ENCODE measurements at places on chromosomes 5 and 9.

DNA sequence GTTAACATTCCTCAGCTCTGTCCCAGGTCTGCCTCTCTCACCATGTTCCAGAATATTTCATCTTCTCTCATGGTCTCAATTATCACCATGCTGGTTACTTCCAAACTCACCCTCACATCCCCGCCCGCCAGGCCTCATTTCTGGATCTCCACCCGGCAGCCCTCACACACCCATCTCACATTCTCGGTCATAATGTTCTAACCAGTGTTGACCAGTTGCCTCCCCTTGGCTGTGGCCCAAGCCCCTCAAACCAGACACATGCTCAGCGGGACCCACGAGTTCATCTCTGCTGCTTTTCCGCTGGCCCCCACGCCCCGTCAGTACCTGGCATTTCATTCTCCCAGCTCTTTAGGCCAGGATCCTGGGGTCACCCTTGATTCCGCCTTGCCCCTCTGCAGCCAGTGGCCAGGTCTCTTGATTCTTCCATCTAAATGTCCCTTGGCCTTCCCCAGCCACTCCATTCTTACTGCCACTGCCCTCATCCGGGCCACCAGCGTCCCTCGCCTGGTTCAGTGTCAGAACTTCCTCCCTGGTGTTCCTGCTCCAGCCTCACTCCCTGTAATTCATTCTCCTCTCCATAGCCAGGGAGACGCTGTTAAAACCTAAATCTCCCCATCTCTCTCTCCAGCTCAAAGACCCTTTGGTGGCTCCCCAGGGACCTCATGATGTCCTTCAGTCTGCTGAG lies 141.7 kb downstream of the MVB12B start:
- no peaks in the 10 kb centered on the region for H3K27me3 ChIP-seq
- DNase-seq: no peak
- H3K4me1 ChIP-seq: peaks cover 9% of the 10 kb centered on the region
- H3K36me3 ChIP-seq: no peaks in the 10 kb centered on the region

DNA sequence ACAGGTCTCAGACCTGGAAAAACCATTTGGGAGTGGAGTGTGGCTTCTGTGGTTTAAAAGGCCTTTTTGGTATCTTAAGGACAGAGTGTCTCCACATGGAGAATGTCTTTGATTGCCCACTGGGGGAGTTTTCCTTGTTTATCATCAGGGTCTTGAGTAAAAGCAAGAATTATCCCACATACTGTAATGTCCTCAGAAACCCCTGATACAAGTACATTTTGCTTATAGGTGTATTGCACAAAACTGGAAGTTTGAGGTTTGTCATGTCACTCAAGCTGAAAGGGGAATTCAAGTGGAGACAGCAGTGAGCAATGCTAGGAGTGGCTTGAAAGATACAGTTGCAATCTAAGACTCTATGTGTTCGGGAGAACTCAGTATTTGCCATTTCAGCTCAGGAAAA lies 62.7 kb upstream of the GRAMD2B start:
- no peaks in the 10 kb centered on the region for H3K4me1 ChIP-seq
- H3K36me3 ChIP-seq: no peaks in the 10 kb centered on the region
- no peak overlapping the region for H3K27ac ChIP-seq

- H3K27ac ChIP-seq: peak overlapping the region; percentile 74
- peaks cover 9% of the 10 kb centered on the region for H3K4me1 ChIP-seq
- H3K4me3 ChIP-seq: peak overlapping the region; percentile 20
- no peak for DNase-seq
- no peaks in the 10 kb centered on the region for H3K36me3 ChIP-seq
Observed at GRCh38 chr9:92534674-92535073, 1.1 kb downstream of the ECM2 start.

DNA sequence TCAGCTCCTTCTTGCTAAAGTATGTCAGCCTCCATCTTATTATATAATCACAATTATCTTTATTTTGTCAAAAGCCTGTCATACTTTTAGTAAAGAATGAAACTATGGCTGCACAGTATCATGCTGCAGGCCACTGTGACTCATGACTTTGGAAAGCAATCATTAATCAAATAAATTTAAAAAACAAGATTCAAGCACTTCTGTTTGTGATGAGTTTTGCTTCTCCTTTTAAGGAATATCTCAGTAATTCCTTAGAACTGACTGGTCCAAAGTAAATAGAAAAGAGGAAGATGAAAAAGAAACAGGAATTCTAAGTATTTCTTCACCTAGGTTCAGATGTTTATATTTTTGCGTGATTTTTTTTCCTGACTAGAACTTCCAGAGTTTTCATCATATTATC lies 83.1 kb downstream of the EDIL3 start:
- H3K27ac ChIP-seq: no peak overlapping the region
- no peaks in the 10 kb centered on the region for H3K36me3 ChIP-seq
- H3K4me1 ChIP-seq: no peaks in the 10 kb centered on the region
- H3K4me3 ChIP-seq: no peak overlapping the region
- H3K27me3 ChIP-seq: no peaks in the 10 kb centered on the region

DNA sequence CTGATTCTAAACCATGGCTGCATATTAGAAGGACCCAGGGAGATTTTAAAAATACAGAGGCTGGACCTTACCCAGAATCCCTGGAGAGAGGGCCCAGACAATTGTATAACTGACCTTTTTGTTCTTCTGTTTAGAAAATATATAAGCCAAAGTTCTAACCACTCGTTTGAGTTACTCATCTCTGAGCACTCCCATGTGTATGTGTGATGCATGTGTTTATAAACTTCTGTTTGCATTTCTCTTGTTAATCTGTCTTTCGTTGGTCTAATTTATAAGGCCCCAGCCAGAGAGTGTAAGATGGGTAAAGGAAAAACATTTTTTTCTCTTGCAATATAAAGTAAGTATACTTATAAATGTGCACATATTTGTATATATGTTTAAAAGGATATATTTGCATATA lies 443.9 kb downstream of the ZNF608 start:
- H3K4me3 ChIP-seq: no peak overlapping the region
- H3K27ac ChIP-seq: no peak overlapping the region
- no peaks in the 10 kb centered on the region for H3K36me3 ChIP-seq
- DNase-seq: no peak
- no peaks in the 10 kb centered on the region for H3K4me1 ChIP-seq

DNA sequence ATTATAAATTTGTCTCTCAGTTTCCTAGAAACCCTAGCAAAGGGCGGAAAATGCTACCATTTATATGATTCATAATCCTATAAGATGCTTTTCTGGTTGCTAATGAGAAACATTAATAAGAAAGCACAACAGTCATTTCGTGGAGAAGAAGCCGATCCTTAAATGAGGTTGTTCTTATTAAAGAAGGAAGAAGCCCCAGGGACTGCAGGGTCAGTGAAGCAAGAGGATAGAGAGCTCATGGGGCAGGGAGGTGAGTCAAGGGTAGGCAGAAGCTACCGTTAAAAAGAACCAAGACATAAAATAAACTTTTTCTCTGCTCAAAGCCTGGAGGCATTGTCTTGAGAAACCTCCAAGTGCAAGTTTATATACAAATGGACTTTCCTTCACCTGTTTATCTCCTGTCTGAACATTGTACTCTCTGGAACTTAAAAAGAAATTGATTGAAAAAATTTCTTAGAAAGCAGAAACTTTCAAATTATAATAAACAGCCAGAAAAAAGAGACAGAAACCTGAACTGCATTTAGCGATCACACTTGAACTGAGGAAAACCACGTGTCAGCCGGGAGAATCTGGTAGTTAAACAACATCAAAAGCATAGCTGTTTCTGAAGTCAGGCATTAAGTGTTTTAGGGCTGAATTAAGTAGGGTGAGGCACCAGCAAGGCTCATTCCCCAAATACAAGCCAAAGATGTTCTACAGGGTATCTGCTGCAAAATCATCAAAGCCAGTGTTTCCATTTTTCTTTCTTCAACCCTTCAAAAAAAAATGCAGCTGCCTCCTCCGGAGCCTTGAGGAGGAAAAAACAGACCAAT lies 21.9 kb downstream of the HTR4 start:
- no peak overlapping the region for H3K27ac ChIP-seq
- no peaks in the 10 kb centered on the region for H3K27me3 ChIP-seq
- H3K4me1 ChIP-seq: no peaks in the 10 kb centered on the region
- DNase-seq: no peak
- no peaks in the 10 kb centered on the region for H3K36me3 ChIP-seq

DNA sequence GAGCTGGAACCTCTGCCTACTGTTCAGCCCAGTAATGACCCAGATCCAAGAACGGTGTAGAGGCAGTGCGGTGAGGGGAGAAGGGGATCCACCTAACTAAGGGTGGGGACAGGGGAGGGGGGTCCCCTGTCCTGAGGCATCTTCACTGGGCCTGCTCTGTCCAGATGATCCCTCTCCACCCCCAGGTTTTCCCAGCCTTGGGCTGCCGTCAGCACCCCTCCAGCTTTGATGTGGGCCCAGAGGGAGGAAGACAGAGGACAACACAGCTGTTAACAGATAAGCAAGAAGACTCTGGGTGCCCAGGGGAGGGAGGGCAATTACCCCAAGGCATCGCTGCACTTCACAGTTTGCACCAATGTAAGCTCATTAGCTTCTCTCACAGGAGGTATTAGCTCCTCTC lies 19.3 kb downstream of the BICD2 start:
- H3K27ac ChIP-seq: no peak overlapping the region
- H3K4me3 ChIP-seq: no peak overlapping the region
- H3K4me1 ChIP-seq: peaks cover 79% of the 10 kb centered on the region
- H3K36me3 ChIP-seq: no peaks in the 10 kb centered on the region

DNA sequence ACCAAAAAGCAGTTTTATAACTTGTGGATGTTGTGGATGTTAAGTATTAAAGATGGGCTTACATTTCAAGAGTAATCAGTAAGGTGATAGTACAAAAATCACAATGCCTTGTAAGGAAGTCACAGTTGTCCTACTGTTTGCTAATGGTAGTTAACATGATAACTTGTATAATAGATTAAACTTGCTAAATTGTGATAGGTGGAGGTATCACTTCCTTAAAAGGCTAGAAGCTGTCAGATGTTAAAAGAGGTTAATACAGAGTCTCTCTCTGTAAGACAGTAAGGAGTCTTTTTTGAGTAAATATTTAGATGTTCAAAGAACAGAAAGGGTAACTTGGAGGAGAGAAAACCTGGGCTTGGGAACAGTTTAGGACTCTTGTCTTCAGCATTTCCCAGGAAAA lies 14.2 kb upstream of the MACIR start:
- no peaks in the 10 kb centered on the region for H3K36me3 ChIP-seq
- no peak for DNase-seq
- H3K27me3 ChIP-seq: no peaks in the 10 kb centered on the region
- no peak overlapping the region for H3K4me3 ChIP-seq
- no peak overlapping the region for H3K27ac ChIP-seq

GRCh38 chr5:176628406-176629228 lies 1.7 kb downstream of the SNCB start:
- no peak for DNase-seq
- H3K36me3 ChIP-seq: no peaks in the 10 kb centered on the region
- no peak overlapping the region for H3K27ac ChIP-seq
- no peaks in the 10 kb centered on the region for H3K27me3 ChIP-seq

DNA sequence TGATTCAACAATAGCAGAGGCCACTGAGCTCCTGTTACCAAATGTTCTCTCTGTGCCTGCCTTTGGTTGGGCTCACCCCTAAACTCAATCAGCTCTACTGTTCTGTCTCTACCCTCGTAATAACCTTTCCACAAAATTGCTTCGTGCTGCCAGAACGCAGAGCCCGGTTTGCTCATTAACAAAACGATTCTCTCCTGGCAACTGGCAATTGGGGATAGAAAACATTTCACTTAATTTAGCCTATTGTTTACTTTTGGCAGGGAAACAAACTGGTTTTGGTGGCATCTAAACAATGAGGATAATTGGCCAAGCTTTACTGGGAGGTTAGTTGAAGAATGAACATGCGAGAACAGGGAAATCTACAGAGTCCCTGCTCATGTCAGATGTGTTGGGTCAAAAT lies 56.6 kb downstream of the SLC28A3 start:
- H3K4me1 ChIP-seq: no peaks in the 10 kb centered on the region
- no peaks in the 10 kb centered on the region for H3K36me3 ChIP-seq
- H3K27me3 ChIP-seq: no peaks in the 10 kb centered on the region
- no peak overlapping the region for H3K4me3 ChIP-seq
- DNase-seq: no peak
- H3K27ac ChIP-seq: no peak overlapping the region

DNA sequence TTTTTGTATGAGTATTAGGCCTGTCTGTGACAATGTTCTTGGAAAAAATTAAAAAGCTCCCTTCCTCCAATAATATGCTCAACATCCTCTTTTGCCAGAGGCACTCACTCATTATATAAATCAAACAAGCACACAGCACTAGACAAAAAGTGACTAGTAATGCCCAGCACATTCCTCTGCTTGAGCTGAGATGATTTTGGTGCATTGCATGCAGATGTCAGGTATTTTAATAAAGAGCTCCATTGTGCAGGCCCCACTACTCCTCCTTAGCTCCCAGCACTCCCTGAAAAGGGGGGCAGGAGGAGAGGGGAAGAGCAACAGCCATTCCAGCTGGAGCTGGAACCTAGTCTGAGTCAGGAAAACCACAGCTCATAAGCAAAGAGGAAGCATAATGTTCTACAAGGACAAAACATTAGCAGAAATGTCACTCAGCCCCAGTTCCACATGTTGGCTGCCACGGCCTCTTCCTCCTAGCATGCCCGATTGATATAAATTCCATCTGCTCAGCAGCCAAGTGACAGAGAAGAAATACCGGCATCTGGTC lies 348.5 kb downstream of the BNC2 start:
- no peaks in the 10 kb centered on the region for H3K36me3 ChIP-seq
- no peaks in the 10 kb centered on the region for H3K27me3 ChIP-seq
- peak overlapping the region; percentile 11 for H3K27ac ChIP-seq
- DNase-seq: no peak

- no peak overlapping the region for H3K4me3 ChIP-seq
- H3K27me3 ChIP-seq: no peaks in the 10 kb centered on the region
- H3K27ac ChIP-seq: no peak overlapping the region
- H3K4me1 ChIP-seq: peaks cover 1% of the 10 kb centered on the region
Observed at GRCh38 chr5:38825494-38825893, 20.3 kb upstream of the OSMR start.

DNA sequence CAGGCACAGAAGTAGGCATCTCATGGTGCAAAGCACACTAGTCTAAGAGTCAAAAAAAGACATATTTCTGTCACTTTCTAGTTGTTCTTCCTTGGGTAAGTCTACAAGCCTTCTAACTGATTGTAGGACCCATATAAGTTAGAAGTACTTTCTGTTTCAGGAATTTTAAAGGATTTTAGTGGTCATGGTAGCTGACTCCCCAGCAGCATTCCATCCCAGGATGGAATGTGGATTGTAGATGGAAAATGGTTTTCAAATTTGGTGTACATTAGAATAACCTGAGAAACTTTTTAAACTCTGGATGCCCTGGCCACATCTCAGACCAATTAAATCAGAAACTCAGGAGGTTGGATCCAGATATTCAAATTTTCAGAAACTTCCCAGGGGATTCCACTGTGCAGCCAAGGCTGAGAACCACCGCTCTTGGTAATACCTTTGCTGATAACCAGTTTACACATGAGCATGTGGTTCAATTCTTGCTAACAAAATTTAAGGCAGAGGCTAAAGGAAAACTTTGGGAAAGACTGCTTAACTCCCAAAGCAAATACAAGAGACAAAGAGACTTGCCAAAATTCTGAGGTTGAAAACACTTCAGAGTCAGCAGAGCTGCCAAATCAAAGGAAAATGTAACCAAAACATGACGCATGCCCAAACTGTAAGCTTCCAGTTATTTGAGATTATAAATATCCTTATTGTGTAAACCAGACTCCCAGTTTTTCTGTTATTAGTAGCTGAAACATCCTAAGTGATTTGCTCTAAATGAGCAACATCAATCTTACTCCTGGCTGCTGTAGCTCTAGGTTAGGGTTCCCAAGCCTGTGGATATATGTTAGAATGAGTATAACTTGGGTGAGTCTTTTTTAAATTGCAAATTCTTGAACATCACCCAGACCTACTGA lies 145.4 kb upstream of the MTAP start:
- no peaks in the 10 kb centered on the region for H3K36me3 ChIP-seq
- H3K27me3 ChIP-seq: no peaks in the 10 kb centered on the region
- H3K4me3 ChIP-seq: no peak overlapping the region
- no peak for DNase-seq

GRCh38 chr9:84903963-84904362 lies 234.4 kb downstream of the NTRK2 start:
- H3K4me1 ChIP-seq: no peaks in the 10 kb centered on the region
- H3K4me3 ChIP-seq: no peak overlapping the region
- no peaks in the 10 kb centered on the region for H3K36me3 ChIP-seq
- no peaks in the 10 kb centered on the region for H3K27me3 ChIP-seq
